ENCODE measurements at places on chromosomes 13 and 19.

- no peak for DNase-seq
Measured at GRCh38 chr19:42363614-42364346, 26.3 kb downstream of the CNFN start.

DNA sequence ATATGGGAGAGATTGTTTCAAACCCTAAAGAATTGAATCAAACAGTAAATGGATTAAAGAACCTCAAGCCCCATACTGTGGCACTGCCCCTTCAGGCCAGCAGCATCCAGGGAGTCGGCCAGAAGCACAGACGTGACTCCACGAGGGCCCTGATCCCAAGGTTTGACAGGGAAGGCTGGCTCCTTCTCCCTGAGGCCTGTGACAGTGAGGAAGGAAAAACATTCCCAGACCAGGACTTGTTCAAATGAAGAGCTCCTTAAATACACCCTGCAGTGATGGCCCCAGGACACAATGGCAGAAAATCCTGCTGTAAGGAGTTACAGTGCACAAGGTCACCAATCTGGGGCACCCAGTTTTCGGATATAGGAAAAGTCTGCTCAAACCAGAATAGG lies 91.0 kb downstream of the COL4A1 start:
- DNase-seq, result no peak

DNA sequence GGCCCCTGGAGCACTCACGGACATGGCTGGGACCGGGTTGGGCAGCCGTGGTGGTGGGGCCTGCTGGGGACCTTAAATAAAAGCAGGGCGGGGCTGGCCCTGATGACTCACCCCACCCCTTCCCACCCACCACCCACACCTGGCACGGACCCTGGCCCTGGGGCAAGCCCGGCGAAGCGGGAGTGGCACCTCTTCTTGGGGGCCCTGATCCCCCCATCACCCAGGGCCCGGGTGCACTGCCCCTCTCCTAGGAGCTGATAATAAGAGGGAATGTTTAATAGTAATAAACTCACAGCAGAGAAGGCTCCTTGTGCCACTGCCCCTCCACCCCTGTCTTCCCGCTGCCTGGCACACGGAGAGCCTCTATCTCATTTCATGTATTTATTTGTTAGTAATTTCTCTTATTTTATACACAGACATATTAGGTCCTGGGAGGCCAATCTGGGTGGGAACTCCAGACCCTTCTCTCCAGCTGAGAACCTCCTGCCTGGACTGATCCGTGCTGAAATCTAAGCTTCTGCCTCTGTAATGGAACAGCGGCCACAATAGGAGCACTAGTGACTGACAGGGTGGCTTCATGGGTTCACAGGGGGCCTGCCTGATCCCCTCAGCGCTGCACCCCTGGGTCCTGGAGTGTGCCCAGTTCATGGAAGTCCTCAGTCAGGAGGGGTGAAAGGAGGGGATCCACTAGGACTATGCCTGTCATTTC lies at the start of gene LGALS7:
Gene LGALS7, minus strand, starts transcription at position 49 of the 709 bp plus-strand sequence. Its CDS starts 25 bp downstream, at position 24.
- DNase-seq, result no peak

GRCh38 chr19:47058621-47059022 lies 10.2 kb upstream of the TMEM160 start:
- no peak for DNase-seq

GRCh38 chr13:85969331-85969730 lies 170.1 kb upstream of the SLITRK6 start:
- DNase-seq, result no peak

DNA sequence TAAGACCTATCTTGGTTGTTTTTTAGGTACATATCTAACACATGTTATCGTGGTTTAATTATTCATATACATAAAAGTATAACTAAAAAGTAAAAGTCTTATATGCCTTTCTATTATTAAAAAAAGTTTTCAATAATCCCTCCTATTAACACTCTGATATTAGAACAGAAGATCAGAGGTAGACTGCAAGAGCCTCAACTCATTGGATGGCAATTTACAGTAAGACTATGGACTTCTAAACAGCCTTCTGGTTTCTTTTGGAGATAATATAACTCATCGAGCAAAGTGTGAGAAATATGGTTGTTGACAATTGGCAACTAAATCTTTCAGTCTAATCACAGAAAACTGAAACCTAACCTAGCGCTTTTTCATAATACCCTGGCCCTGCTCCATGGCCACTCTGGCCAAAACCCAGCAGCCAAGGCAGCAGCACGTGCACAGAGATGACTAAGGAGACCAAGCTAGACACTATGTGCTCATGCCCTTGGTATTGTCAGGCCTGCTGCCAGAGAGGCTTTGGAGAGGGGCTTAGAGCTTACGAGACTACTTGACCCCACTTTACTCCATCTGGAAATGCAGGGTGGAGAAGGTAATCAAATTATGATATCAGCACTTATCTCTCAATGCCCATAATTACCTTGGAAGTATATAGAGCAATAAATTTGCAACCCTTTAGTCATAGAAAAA lies 40.6 kb upstream of the EEF1AKMT1 start:
- DNase-seq, result peak; percentile 69

GRCh38 chr13:51550151-51550550 lies 34.1 kb upstream of the WDFY2 start:
- no peak for DNase-seq

DNA sequence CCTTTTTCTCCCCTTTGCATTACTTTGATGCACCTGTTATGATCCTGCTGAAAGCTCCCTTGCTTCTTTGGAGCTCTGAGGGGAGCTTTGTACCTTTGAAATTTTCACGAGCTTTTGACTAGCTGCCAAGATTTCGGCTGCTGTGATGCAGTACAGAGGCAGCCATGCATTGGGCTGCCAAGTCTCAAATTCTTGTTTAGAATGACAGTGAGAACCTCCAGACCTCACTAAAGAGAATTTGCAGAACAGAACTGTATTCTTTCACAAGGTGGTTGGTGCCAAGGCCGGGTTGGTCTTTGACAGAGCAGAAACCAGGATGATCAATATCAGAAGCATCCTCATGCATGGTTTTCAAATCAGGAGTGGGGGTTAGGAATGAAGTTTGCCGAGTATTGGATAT lies 414.8 kb downstream of the GPC5 start:
- DNase-seq, result no peak

GRCh38 chr13:78129359-78129758 lies 210.7 kb upstream of the EDNRB start:
- DNase-seq, result no peak

DNA sequence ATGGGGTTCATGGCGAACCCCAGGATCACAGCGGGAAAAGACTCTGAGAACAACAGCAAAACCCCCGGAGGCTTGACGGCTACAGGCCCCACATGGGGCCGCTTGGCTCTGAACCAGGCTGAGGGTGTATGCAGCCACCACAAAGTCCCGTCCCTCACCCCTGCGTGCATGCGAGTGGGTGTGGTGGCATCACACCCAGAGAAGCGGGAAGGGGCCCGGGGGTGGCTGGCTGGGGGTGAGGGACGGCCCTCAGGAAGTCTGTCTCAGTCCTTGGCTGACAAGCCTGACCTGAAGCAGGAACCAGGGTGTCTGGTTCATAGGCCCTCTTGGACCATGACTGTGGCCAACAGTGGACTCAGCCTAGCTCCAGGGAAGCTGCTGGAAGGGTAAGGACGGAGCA lies 34.2 kb downstream of the CEBPG start:
- no peak for DNase-seq

GRCh38 chr13:95541308-95541707 lies 11.2 kb upstream of the CLDN10 start:
- no peak for DNase-seq

DNA sequence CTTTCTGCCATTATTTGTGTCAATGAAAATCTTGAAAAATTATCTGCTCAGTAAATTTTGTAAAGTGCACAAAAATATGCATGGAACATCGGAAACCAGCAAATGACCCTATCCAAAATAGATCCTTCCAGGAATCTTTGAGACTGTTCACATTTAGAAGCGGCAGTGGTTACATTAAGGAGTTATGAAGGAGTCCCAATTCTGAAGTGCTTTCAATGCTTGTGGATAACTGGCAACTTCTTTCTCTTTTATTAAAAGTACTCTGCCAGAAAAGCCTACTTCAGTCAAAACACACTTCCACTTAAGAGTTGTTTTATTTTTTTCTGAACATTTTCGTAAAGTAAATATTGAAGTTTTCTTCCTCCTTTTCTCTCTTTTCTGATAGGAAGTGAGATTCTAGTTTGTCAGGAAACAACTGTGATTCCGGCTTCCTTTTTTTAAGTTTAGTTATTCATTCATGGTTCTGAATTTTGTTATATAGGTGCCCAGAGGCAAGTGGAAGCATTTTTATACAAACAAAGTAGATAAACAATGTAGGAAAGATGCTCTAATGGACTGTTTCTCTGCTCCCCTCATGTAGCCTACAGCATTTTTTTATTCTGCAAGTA lies 83.5 kb downstream of the PCDH9 start:
- DNase-seq, result no peak

GRCh38 chr19:45670670-45671453 lies 2.8 kb downstream of the GIPR start:
- DNase-seq, result no peak

DNA sequence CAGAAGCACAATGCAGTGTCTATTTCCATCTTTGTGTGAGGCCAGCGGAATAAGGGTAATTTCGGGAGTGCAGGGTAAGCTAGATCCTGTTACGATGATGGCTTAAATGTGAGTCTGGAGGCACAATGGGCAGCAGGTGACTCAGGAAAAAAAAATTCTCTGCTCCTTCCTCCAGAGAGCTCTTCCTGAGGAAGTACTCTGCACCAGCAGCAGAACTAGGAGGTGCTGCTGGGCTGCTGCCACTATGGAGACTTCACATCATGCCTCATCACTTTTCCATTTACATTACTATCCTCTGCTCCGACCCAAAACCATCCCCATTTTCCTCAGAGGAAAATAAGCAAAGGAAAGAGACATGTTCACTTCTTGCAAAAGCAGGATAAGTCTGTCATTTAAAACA lies 282.0 kb downstream of the DNAJC15 start:
- no peak for DNase-seq

- DNase-seq, result no peak
Measured at GRCh38 chr13:93226623-93227279, at the start of gene GPC6. GPC6 (plus strand) TSS chr13:93226807.

DNA sequence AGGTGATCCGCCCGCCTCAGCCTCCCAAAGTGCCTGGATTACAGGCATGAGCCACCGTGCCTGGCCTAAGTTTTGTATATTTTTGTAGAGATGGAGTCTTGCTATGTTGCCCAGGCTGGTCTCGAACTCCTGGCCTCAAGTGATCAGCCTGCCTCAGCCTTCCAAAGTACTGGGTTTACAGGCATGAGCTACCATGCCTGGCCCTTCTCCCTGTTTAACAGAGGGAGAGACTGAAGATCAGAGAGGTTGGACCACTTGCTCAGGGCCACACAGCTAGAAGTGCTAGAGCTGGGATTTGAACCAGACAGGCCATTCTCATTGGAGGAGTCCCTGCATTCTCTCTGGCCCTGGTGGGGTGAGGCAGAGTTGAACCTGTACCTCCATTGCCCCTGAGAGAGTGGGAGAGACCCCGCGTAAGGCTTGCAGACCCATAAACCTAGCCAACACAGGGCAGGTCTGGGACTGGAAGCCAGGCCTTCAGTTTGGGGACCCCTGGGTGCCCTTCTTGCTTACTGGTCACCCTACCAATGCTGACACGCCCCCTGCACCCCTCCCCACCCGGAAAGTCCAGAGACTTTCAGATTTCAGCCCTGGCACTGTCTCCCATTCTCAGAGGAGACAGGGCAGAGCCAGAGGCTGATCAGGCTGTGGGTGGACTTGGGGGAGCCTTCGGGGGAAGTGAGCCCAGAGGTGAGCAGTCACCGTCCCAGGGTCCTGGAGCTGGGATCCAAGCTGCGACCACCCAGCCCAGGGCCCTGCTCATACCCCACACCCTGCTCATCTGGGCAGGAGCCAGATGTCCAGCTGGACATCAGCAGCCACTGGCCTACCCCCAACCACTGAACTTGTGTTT lies 13.3 kb downstream of the TTYH1 start:
- no peak for DNase-seq

DNA sequence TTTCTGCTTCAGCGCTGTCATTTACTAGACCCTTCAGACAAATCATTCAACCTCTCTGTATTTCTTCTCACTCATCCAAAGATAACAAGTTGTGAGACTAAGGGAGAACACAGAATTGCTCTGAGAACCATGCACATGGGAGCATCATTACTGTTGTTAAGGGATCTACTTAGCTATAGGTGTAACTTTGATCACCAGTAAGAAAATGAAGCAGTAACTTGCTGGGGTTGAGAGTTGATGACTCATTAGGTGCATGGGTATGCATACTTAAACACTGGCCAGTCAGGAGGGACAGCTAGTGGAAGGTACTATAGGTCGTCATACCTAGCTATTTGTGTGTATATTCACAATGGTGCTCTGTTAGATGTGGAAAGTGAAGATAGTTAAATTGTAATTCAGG lies 61.5 kb downstream of the B3GLCT start:
- no peak for DNase-seq

GRCh38 chr13:99273128-99273527 lies 14.9 kb upstream of the GPR18 start:
- no peak for DNase-seq

- no peak for DNase-seq
Measured at GRCh38 chr19:2325281-2326046, 2.9 kb downstream of the LSM7 start.

- DNase-seq, result no peak
Measured at GRCh38 chr13:61833228-61833627, 417.6 kb upstream of the PCDH20 start.

DNA sequence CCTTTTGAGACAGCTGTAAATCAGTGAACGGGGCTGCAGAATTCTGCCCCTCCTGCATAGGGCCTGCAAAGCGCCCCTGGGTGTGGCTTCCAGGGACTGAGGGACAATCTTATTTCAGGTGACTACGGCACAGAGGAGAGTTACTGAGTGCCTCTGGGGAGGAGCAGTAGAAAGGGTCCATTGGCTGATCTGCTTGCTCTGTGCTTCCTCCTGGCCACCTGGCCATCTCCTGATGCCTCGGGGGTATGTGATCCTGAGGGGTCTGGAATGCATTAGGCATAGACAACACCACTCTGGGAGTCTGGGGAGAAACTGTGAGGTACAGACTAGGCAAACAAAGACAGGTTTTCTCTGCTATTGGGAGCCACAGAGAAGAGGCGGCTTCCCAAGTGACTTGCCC lies 2.8 kb downstream of the KCTD15 start:
- no peak for DNase-seq

- DNase-seq, result no peak
Measured at GRCh38 chr13:71124230-71124629, 742.8 kb downstream of the DACH1 start.

All from thoracic aorta (tissue), 2 donors.